ENCODE measurements at places on chromosomes 3 and 15.

DNA sequence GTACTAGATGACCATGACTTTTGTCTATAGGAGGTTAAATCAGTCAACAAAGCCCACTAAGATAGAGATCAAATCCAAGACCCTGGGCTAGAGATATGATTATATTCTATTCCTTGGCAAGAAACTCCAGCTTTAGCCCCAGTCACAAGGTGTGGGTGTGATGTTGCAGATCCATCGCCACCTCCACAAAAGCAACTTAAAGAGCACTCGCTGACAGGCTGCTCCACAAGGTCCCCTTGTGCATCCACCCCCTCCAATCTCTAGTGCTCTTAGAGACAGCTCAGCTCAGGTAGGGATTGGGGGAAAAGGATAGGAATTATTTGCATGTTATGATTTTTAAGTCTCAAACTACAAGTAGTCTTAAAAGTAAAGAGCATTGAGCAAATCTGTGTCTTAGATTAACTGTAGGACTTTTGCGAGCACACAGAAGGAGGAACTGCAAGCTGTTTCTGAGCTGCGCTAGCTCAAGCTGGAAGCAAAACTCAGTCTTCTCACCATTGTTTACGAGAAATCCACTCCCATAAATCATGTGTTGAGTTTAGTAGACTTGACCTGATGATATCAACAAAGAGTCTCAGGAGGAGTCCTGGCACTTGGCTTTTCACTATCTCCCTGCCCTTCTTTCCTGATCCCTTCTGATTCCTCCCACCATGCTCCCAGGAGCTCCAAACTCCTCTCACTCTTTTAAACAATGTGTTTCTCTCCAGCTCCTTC is 177.6 kb downstream of the STAC start:
- no peak for DNase-seq

DNA sequence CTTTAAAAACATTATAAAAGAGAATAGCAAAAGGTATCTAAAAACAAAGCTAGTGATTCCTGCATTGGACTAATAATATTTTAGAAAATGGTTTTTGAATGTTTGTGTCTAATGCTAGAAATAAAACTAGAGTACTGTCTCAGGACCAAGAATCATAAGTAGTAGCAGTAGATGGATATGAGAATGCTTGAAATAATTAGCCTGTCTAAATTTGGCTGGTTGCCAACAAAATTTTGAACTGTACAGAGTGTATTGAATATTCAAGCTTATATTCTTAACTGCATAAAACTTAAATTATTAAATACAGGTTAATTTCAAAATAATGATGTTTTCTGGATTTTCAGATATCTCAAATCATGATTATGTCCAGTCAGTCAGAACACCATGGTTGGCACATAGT is 14.0 kb downstream of the ABHD5 start:
- DNase-seq = peak; percentile 48

GRCh38 chr15:25435474-25436243 is 3.2 kb downstream of the UBE3A start:
- peak; percentile 22 for DNase-seq

- DNase-seq = no peak
Measured at GRCh38 chr15:72207558-72208085, 10.0 kb upstream of the GRAMD2A start.

DNA sequence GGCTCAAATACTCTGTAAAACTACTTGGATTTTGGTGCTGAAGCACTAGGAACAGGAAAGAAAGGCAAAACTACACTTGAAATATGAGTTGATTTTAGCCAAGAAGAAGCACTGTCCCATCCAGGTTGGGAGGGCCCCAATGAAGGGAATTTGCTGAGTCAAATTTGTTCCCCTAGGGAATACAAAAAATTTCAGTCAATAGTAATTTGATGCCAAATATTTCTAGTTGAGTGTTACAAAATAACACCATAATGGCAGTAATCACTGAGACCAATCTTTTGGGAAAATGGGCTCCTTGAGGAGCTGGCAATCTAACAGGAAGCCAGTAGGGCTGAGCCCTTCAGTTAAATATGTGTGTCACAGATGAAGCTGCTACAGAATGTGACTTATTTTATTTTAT is 896.9 kb downstream of the DIPK2A start:
- DNase-seq = peak; percentile 28

DNA sequence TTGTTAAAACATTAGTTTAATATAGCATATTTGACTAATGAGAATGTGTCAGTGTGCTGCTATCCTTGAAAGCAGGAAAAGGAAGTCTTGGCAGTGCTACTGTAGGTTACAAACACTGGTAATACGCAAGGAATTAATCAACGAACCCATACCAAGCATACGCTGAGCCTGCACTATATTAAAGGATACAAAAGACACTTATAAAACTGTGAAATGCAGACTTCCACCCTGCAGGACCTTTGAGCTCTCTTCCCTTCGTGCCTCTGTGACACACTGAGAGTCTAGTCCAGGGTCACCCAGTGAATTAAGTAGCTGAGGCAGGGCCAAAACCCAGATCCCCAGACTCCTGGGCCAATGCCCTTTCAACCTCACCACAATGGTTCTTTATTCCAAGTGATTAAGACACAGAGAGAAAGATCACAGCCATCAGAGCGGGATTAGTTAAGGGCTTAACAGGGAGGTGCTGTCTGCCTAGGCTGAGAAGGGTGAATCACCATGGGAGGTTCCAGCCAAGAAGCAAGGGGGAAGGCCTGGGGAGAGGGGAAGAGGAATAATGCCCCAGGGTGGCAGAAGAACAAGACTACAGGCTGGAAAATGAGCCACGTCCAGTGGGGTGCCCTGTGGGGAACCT is 6.8 kb downstream of the ANXA2 start:
- DNase-seq = peak; percentile 83

DNA sequence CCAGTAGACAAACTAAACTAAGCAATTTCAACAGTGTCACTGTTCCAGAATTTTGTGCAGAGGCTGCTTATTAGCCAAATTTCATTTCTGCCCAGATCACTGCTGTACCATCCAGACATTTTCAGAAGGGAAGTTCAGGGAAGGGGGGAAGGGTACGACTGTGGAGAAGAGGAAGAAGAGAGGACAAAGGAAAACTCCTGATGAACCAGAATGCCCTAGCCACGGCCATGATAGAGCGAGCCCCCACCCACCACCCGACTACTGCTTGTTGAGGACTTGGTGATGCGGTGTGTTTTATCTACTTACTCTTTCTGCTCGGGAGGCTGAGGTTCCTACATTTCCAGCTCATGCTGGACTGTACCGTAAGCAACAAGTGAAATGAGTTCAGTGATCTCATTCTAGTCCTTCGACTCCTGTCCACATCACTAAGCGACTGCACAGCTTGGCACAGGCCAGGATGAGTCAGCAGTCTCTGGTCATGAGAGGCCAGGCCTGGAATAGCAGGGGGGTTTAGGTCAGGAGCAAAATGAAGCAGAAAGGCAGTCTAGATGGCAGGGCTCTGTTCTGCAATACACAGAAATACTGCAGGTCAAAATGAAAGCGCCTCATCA is 330.8 kb downstream of the TIGIT start:
- peak; percentile 99 for DNase-seq

- DNase-seq = peak; percentile 81
Measured at GRCh38 chr3:105518806-105519418, 152.2 kb downstream of the ALCAM start.

DNA sequence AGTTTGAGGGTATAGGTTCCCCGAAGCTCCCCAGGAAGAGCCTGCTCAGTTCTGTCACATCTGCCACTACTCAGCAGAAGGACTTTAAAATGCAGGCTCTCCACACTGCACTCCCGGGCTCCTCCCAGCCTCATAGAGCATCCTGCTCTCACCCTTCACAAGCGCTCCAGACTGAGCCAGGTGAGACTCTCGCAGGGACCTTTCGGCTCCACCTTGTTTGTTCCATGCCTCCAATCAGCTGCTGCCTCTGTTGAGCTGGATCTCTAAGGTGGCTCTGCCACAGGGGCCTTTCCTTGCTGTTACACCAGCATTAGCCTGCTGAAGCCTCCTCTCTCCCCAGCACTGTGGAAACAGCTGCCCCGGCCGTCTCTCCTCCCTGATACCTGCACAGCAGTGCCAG is 56.1 kb downstream of the SLCO3A1 start:
- no peak for DNase-seq

- DNase-seq = no peak
Measured at GRCh38 chr3:20066850-20067617, 26.8 kb downstream of the KAT2B start.

DNA sequence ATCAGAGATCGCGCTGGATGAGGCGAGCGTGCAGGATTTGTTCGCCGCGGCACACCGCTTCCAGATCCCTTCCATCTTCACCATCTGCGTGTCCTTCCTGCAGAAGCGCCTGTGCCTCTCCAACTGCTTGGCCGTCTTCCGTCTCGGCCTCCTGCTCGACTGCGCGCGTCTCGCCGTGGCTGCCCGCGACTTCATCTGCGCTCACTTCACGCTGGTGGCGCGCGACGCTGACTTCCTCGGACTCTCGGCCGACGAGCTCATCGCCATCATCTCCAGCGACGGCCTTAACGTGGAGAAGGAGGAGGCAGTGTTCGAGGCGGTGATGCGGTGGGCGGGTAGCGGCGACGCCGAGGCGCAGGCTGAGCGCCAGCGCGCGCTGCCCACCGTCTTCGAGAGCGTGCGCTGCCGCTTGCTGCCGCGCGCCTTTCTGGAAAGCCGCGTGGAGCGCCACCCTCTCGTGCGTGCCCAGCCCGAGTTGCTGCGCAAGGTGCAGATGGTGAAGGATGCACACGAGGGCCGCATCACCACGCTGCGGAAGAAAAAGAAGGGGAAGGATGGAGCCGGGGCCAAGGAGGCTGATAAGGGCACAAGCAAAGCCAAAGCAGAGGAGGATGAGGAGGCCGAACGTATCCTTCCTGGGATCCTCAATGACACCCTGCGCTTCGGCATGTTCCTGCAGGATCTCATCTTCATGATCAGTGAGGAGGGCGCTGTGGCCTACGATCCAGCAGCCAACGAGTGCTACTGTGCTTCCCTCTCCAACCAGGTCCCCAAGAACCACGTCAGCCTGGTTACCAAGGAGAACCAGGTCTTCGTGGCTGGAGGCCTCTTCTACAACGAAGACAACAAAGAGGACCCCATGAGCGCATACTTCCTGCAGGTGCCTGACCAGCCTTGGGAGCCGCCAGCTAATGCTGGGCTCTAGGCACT is 819 bp downstream of the KLHL40 start:
- no peak for DNase-seq

DNA sequence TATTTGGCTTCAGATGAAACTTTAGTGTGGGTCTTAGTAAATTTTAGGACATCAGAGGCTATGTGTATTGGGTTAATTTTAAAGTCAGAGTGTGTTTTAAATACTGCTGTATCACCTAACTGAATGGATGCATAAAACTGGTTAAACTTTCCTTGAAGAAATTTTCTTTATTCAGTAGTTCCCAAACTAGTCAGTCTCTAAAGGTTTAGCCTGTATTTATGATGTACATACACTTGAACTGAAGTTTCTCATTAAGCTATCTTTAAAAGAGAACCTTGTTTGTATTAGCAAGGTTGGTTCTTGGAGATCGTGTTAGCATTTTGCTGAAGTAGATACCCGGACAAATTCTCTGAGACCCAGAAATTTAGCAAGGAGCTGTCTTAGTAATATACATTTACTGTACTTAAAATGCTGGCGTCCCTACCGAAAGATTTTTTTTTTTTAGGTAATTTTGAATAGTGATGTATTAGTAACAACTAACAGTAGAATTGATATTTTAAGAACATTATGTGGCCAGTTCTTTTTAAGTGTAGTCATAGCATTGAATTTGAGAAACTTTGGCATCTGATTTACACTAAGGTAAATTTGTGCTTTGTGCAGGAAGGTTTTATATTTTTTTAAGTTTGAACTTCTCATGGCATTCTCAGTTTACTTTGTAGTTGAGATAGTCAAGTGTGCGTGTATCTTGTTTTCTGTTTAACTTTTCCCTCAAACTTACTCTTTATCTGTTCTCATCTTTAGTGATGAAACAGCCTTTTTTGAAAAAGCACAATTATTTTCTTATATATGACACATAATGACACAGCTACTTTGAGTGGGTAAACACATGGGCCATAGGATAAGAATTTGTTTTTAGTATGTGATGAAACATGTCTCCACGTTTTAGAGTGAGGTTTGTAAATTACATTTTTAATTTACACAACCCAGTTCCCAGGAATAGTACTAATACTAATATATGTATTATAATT is 2.9 kb downstream of the DIPK2A start:
- no peak for DNase-seq

DNA sequence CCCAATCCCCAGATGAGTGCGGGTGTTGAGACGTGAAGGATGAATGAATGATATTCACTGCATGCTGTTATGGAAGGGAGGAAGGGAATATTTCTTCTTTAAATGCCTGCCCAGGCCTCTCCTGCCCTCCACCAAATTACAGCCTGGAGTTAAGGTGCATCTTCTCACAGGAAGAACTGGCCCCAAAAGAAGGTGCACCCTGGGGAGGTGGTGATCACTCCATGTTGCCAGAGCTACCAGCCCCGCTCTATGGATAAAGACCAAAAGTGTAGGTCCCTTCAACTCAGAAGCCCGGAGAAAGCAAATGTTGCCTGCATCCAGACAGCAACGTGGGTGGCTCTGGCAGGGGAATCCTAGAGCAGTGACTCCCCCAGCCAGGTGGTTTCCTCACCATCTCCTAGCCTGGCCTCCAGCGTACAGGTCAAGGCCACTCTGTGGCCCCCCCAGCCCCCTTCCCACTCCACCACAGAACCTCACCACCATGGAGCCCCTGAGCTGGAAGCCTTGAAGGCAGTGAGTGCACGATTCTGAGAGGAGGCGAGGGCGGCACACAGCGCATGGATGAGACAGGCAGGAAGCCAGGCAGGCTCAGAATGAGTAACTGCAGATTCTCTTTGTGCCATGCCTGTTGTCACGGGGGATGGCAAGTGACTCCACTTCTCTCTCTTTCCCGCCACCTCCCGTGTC is 3.5 kb upstream of the VIPR1 start:
- DNase-seq = no peak

DNA sequence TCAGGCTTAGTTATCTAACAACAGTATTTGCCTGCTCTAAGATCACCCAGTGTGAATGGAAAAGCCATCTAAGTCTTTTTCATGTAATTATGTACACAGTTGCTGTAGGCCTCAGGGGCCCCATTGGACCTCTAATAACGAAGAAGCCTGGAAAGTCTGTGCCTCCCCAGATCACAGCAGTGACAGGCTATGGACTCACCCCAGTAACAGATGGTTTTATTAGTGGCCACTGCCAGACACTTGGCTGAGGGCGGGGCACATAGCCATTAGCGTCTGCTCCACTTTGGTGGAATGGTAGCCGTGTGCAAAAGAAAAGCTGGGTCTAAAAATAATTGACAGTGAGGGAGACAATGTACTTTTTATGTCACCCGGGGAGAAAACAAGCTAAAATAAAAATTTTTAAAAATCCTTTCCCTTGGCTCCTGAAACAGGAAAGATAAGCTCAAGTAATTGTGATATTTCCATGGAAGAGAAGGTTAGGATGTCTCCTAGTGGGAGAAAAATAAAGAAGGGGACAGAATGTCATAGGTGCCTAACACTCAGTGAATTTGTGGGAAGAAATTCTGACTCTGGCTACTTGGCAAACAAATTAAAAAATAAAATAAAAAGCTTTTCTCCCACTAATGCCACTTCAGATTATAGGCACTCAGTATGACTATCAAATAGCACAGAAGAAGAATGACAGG is 44.3 kb upstream of the ZNF385D start:
- no peak for DNase-seq

GRCh38 chr15:88690331-88690730 is 51.5 kb downstream of the ISG20 start:
- no peak for DNase-seq

GRCh38 chr3:50272911-50273688 is 4.2 kb downstream of the SEMA3B start:
- DNase-seq = peak; percentile 72

- peak; percentile 23 for DNase-seq
Measured at GRCh38 chr3:133887803-133888703, 7.6 kb downstream of the RAB6B start.

- DNase-seq = no peak
Measured at GRCh38 chr15:40082195-40082883, 26.3 kb downstream of the BMF start.

GRCh38 chr15:80581976-80582375 is 113.1 kb upstream of the ABHD17C start:
- no peak for DNase-seq

Data from choroid plexus epithelial cell (primary cell).